ENCODE measurements at places on chromosomes 12 and 14.

DNA sequence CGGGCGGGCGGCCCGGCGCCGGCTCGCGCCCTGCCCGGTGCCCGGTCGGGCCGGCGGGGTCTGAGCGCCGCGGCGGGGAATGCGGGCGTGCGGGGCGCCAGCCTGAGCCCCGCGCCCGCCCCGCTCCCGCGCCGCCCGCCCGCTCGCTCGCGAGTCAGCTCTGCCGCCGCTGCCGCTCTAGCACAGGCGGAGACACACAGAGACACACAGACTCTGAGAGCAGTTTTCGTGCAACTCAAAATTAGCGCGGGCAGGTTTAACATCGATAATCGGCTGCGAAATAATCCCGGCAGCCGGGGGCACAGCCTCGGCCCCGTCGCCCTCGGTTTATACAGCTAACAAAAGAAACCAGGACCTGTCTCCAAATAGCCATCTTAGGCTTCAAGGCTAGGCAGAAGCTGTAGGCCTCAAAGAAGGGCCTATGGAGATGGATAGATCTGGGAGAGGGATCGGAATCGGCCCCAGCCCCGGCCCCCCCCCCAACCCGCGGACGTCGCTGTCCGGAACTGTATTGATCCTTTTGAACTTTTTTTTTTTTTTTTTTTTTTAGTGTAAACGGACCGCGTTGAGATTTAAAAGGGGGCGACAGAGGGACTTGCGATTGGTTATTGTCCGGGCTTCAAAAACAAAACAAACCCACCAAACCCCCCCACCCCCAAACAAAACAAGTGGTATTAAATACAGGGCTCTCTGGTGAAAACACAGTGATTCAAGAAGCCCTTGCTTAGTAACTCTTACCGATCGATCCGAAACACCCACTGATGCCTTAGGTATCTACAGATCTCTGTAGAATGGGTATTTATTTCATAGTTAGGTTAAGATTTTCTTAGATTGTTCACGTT is 1.1 kb downstream of the ARID2 start:
- peak; percentile 39 for DNase-seq

DNA sequence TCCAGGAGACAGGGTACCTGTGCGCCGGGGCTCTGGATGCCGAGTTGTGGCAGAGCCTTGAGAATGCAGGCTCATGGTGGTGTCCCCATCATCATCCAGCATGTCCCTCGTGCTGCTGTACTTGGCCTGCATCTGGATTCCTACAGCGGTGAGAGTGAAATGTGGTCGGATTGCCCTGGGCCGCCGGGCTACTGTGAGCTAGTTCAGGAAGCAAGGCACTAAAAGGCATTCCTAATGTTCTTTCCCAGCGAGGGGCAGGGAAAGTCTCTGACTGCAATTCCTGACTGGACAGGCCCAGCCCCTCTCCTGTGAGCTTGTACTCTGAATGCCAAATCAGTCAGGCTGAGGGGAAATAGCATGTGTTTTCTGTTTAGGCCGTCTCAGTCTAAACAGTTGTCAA is at the start of gene CLEC1A:
Gene CLEC1A (minus strand): TSS at position 195 of the 400 bp plus-strand sequence. CDS start 63 bp downstream, at position 132.
- no peak for DNase-seq

- no peak for DNase-seq
Measured at GRCh38 chr12:52053536-52054209, 2.4 kb downstream of the NR4A1 start.

- no peak for DNase-seq
Measured at GRCh38 chr12:5499566-5500330, 67.8 kb downstream of the NTF3 start.

GRCh38 chr14:104553166-104554087 is 26.1 kb upstream of the C14orf180 start:
- DNase-seq: no peak

GRCh38 chr12:102474438-102475064 is 5.8 kb downstream of the IGF1 start:
- no peak for DNase-seq

GRCh38 chr14:35402323-35403113 is 2.0 kb downstream of the NFKBIA start:
- DNase-seq: peak; percentile 25

- DNase-seq: no peak
Measured at GRCh38 chr12:94618995-94619695, 31.2 kb downstream of the TMCC3 start.

- DNase-seq: no peak
Measured at GRCh38 chr12:22034709-22035506, 11.1 kb upstream of the CMAS start.

GRCh38 chr14:87251011-87251410 is 742.0 kb downstream of the GALC start:
- DNase-seq: no peak

GRCh38 chr14:76426161-76426696 is 50.3 kb downstream of the ESRRB start:
- DNase-seq: no peak

DNA sequence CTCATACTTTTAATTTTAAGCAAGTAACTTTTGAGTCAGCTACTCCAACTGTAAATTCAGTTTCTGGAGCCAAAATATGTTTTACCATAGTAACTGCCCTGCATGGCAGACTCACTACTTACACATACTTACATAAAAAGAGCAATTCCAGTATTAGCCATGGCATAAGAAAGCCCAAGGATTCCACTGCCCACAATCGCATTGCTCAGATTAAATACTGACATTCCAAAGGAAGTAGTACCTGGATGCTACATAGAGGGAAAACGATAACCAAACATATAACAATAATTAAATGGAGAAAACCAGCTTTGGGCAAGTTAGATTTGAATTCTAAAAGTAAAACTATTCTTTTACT is 2.2 kb downstream of the SLC38A2 start:
- no peak for DNase-seq

GRCh38 chr12:105365231-105365630 is 34.7 kb downstream of the C12orf75 start:
- no peak for DNase-seq

- DNase-seq: no peak
Measured at GRCh38 chr12:121295116-121295745, 1.3 kb downstream of the CAMKK2 start.

DNA sequence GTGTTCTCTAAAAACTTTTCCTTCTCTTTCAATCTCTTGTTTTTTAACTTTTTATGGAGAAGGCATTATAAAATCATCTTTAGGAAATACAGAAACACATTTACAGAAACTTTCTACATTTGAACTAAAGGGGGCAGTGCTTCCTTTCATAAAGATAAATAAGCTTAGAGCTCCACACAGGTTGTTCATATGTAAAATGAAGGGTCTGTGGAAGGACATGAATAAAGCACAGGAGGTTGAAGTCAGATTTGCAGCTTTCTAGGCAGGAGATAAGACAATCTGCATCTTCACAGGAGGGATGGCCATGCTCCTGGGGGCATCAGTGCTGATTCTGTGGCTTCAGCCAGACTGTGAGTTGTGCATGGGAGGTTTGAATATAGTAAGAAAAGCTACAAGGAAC is 426.0 kb downstream of the DAD1 start:
- no peak for DNase-seq

GRCh38 chr12:123131879-123132402 is 18.9 kb downstream of the PITPNM2 start:
- DNase-seq: no peak

DNA sequence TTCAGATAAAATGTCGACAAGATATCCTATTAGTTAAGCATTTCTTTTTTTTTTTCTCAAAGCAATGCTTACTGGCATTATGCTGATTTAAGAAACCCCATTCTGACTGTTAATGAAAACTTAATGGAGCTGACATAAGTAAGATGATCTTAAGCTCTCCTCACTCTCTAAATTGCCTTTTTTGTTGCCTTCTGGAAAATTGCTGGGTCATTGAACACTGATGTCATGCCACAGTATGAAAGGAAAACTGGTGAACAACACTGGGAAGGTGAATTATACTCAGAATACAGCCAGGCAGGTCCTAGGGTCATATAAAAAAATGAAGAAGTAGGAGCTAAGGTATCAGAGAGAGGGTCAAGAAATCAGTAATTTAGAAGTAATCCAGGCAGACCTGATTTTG is 179.9 kb downstream of the BTG1 start:
- DNase-seq: no peak

- DNase-seq: peak; percentile 63
Measured at GRCh38 chr14:23559010-23559925, 3.2 kb downstream of the THTPA start.

DNA sequence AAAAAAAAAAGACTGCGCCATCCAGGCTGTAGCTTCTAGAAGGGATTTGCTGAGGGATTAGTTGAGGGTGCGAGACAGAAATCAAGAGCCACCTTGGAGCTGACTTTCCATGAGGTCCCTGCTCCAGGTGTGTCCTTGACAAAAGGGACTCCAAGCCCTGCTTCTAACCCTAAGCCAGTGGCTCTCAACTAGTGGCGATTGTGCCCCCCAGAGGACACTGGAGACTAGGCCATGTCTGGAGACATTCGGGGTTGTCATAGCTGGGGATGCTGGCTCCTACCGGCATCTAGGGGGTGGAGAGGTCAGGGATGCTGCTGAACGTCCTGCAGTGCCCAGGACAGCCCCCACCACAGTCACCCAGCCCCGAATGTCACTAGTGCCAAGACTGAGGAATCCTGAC is 40.6 kb downstream of the SPRING1 start:
- no peak for DNase-seq

- no peak for DNase-seq
Measured at GRCh38 chr14:95471476-95471875, 45.0 kb downstream of the SYNE3 start.

DNA sequence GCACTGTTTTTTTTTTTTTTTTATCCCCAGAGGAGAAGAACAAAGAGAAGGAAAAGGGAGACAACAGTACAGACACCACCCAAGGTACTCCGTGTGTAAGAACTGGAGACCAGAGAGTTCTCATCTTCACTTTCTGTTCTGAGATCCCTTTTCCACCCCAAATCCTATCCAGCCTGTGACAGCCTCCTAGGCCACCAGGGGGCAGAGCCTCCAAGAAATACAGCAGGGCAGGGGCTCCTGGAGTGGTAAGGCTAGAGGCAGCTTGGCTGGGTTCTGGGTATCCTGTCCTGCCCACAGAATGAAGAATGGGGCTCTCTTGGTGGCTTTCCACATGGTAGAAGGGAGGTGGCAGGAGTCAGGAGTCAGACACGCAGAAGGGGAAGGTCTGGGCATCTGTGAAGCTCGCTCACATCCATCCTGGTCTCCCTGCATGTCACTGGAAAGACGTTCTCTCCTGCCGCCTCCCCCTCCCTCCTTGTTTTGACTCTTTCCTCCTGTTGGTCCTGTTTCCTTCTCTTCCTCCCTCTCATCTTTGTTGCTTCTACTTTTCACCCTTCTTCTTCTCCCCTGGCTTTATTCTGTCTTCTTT is 12.0 kb downstream of the CLSTN3 start:
- DNase-seq: no peak

GRCh38 chr12:69392179-69392928 is 32.8 kb downstream of the YEATS4 start:
- no peak for DNase-seq
